ENCODE measurements at places on chromosomes 12 and 14. TPM values are rescaled to one million over a fixed set of nuclear protein-coding genes. Genes with fewer than 3 reads are reported as not detected.

- no peak overlapping the region for H3K27ac ChIP-seq
- DNase-seq = no peak
- H3K27me3 ChIP-seq = no peaks in the 10 kb centered on the region
- H3K36me3 ChIP-seq = no peaks in the 10 kb centered on the region
- H3K4me1 ChIP-seq = no peaks in the 10 kb centered on the region
- H3K4me3 ChIP-seq = no peak overlapping the region
These were observed 85.9 kb downstream of the CRADD start for GRCh38 chr12:93762912-93763553.

GRCh38 chr12:123223241-123223668, 9.7 kb downstream of the MPHOSPH9 start:
- no peak overlapping the region for H3K27ac ChIP-seq
- no peak overlapping the region for H3K4me3 ChIP-seq
- no peaks in the 10 kb centered on the region for H3K27me3 ChIP-seq
- no peak for DNase-seq

- 0 out of 2 replicates have a peak, but pooled peaks cover 11% of the 10 kb centered on the region for H3K4me1 ChIP-seq
- H3K4me3 ChIP-seq = peak overlapping the region; percentile 44
- no peaks in the 10 kb centered on the region for H3K36me3 ChIP-seq
- no peak overlapping the region for H3K27ac ChIP-seq
- H3K27me3 ChIP-seq = peaks cover 46% of the 10 kb centered on the region
These were observed 372 bp upstream of the DPF3 start for GRCh38 chr14:72894323-72894622.

GRCh38 chr14:72478471-72478893, 415.4 kb downstream of the DPF3 start:
- H3K4me1 ChIP-seq = no peaks in the 10 kb centered on the region
- H3K27me3 ChIP-seq = peaks cover 75% of the 10 kb centered on the region

The GPR132 gene
- total RNA-seq = not detected

DNA sequence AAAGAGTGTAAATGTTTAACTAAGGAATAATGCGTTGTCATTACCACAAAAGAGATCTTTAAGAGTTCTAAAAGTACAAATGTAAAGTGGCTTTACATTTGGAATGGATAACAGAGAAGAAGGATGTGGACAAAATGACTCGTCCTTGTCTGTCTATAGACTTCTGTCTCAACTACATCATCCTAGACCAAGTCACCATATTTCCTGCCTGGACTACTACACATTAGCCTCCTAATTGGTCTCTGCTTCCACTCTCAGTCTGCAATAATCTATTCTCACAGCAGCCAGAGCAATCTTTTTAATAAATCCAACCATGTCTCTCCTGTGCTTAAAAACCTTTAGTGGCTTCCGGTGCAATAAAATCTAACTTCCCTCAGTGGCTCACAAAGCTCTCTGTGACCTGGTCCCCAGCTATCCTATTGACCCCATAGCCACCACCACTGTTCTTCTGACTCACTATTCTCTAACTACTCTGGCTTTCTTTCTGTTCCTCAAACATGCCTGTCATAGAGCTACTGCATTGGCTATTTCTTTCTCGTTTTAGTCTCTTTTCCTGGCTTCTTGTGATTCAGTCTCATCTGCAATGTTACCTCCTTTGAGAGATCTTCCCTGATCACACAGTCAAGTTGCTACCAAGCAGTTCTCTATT, 91.1 kb downstream of the MYF5 start:
- no peak overlapping the region for H3K27ac ChIP-seq
- H3K4me1 ChIP-seq = no peaks in the 10 kb centered on the region
- no peak for DNase-seq
- H3K27me3 ChIP-seq = no peaks in the 10 kb centered on the region
- H3K4me3 ChIP-seq = no peak overlapping the region

The EPS8 gene
- 224 TPM for total RNA-seq

The OR10A7 gene
- not detected for total RNA-seq

DNA sequence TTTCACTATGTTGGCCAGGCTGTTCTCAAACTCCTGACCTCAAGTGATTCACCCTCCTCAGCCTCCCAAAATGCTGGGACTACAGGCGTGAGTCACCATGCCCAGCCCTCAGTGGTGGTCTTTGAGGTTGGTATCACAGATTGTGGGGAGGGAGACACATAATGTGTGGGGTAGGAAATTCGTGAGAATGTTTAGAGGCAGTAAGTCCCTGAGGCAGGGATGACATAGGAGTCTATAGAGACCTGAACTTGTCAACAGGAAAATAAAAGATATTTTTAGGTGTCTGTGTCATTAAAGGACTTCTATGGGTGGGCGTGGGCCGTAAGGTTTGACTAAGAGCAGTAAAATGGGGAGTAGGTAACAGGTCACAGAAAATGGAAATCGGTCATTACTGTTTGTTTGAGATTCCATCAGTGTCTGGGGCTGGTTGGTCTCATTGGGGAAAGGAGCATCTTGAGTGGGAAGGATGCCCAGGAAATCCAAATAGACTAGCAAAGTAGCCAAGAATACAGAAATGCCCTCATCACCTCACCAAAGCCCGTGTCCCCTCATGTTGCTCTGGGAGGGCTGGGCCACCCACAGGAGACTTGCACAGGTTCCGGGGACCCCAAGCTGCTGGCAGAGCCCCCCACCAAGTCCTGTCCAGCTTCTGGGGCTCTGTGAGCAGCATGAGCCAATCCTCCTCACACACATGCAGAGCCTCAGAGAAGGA, 63.6 kb upstream of the BCL2L14 start:
- H3K4me3 ChIP-seq = no peak overlapping the region
- no peaks in the 10 kb centered on the region for H3K36me3 ChIP-seq
- no peaks in the 10 kb centered on the region for H3K27me3 ChIP-seq
- DNase-seq = no peak
- peaks cover 45% of the 10 kb centered on the region for H3K4me1 ChIP-seq
- peak overlapping the region; percentile 94 for H3K27ac ChIP-seq

DNA sequence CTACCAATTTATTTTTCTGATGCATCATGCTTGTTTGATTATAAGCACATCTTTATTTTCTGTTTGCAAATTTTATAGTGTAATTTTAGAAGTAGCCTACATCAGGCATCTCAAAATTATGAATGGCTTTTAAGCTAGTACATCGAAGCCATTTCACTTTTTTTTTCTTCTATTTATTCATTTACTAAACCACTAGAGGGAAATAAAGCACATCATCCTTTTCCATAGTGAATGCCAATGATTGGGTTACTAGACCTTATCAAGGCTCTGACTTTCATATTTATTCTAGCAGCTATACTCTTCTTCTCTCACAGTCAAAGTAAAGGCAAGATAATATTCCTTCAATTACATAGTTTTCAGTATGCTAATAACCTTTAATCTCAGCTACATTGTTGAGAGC, 736.4 kb upstream of the LRFN5 start:
- H3K4me3 ChIP-seq = no peak overlapping the region
- no peaks in the 10 kb centered on the region for H3K4me1 ChIP-seq
- H3K27me3 ChIP-seq = no peaks in the 10 kb centered on the region
- no peak for DNase-seq
- H3K36me3 ChIP-seq = no peaks in the 10 kb centered on the region
- no peak overlapping the region for H3K27ac ChIP-seq

DNA sequence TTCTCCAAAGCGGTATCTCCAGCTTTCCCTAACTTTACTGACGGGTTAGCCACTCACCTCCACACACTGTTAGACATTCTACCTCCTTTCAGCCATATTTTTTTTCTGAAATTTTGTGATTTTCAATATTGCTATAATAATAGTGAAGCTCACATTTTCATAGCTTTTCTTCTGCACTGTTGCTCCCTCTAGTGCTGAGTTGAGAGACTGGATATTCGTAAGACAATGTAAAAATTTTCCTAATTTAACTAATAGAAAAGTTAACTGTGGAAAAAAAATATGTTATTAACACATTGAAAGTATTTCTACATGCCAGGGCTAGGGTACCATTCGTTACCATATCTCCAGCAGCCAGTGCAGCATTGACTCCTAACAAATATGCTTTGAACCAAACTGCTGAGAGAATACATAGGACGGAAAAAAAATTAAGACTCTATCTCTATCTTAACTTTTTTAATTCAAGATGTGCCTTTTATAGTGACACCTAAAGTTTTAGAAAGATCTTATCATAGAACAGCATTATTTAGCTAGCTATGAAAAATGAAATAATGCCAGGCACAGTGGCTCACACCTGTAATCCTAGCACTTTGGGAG, 48.7 kb upstream of the ABCC9 start:
- no peaks in the 10 kb centered on the region for H3K36me3 ChIP-seq
- no peaks in the 10 kb centered on the region for H3K27me3 ChIP-seq
- no peaks in the 10 kb centered on the region for H3K4me1 ChIP-seq
- H3K27ac ChIP-seq = no peak overlapping the region

- peak; percentile 72 for DNase-seq
- no peak overlapping the region for H3K4me3 ChIP-seq
- no peaks in the 10 kb centered on the region for H3K27me3 ChIP-seq
- no peaks in the 10 kb centered on the region for H3K36me3 ChIP-seq
These were observed 55.7 kb downstream of the NINJ2 start for GRCh38 chr12:607541-608001.

DNA sequence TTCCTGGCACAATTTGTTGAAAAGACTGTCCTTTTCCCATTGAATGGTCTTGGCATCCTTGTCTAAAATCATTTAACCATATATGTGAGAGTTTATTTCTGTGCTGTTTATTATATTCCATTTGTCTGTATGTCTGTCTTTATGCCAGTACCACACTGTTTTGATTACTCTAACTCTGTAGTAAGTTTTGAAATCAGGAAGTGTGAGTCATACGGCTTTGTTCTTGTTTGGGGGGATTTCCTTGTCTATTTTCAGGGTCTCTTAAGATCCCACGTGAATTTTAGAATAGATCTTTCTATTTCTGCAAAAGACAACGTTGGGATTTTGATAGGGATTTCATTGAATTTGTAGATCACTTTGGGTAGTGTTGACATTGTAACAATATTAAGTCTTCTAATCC, 88.5 kb downstream of the MYRFL start:
- no peaks in the 10 kb centered on the region for H3K4me1 ChIP-seq
- H3K4me3 ChIP-seq = no peak overlapping the region
- H3K27me3 ChIP-seq = no peaks in the 10 kb centered on the region
- DNase-seq = no peak

Measured in PC-9 (cell line).